CD8-positive, alpha-beta T cell (primary cell): ENCODE measurements at places on chromosomes 3 and 15.

DNA sequence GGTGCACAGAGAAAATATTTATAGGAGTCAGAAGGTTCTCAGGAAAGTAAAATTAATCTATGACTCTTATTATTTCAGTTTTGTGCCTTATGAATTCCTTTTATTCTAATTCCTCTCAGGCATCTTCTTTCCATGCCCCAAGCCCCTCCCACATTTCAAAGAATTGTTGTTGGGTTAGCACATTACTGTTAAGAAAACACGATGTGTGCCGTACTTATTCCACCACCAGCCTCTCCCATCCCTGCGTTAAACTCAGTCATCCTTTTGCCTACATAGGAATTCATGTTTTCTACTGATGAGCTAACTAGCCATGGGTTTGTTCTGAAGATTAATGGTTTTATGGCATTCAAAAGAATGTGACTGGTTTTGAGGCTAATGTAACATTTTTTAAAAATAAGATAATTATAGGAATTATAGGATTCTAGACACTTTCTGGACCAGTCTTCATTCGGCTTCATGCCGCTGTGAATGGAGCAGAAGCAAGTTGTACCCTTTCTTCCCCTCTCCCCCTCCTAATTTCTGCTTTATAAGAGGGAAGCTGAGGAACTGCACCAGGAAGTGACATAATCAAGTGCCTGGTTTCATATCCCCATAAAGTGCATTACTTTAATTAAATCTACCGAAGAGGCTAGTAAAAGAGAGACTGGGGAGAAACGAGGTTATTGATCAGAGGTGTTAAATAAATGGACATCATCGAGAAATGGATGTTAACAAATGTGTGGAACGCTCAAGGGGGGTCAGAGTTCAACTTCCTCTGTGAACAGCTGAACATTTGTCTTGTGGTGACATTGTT is 12.3 kb upstream of the MB21D2 start:
- DNase-seq, result no peak

- no peak for DNase-seq
Measured at GRCh38 chr15:67878712-67879206, 38.9 kb upstream of the RNU6-1 start.

- no peak for DNase-seq
Measured at GRCh38 chr15:73318463-73319351, 50.1 kb downstream of the HCN4 start.

DNA sequence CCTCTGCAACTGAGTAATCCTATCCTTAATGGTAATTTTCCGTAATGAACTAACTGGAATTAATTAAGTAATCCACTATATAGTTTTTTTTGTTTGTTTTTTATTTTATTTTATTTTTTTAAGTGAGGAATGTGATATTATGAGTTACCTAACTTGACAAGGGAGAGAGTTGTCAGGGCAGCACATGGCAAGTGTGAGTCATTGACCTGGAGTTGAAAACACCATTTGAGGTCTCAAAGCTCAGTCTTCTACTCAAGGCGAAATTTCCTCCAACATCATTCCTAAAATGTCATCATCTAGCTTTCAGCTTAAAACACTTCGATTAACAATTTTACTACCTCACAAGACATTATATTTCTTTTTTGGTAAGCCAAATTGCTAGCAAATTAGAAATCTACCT is 87.8 kb downstream of the NECTIN3 start:
- no peak for DNase-seq

GRCh38 chr3:159252772-159253384 is 451.0 kb downstream of the MFSD1 start:
- DNase-seq, result peak; percentile 1

GRCh38 chr3:25604107-25604805 is 60.5 kb downstream of the TOP2B start:
- DNase-seq, result no peak

GRCh38 chr15:62066663-62067447 is at the start of gene C2CD4A:
C2CD4A (plus strand) TSS chr15:62066977; CDS start chr15:62067614, 637 bp downstream.
- DNase-seq, result peak; percentile 57

GRCh38 chr15:60496853-60497252 is 17.9 kb upstream of the ICE2 start:
- no peak for DNase-seq

DNA sequence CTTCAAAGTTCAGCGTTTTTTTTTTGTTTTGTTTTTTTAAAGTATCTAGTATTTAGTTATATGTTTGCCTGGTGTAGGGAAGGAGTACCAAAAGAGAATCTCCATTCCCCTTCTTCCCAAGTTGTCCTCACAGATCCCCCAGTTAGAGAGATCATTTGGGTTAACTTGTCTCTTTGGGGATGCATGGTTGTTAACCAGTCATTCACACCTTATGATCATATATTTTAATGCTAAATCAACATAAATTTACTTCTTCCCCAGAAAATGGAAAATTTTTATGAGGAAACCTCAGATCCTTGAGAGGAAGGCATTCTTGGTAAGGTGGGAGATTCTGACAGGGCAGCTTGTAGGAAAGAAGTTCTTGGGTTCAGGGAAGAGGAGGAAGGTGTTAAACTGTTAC is 1.5 kb upstream of the MGA start:
- no peak for DNase-seq

GRCh38 chr3:126987596-126987995 is 4.7 kb downstream of the PLXNA1 start:
- DNase-seq, result no peak

- no peak for DNase-seq
Measured at GRCh38 chr3:143619231-143619630, 229.0 kb downstream of the SLC9A9 start.

- DNase-seq, result no peak
Measured at GRCh38 chr3:157444797-157445184, 8.1 kb downstream of the PTX3 start.

DNA sequence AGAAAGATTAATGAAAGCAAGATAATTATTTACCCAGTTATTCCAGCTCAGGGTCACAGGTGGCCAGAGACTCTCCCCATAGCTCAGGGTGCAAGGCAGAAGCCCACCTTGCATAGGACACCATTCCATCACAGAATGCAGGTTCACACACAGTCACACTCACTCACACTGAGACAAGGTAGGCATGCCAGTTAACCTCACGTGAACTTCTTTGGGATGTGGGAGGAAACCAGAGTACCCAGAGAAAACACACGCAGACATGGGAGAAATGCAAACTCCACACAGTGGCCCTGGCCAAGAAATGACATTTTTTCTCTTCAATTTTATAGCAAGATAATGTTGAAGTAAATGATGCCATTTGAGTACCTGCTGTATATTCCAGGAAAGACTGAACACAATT is 106.7 kb downstream of the ZNF385D start:
- DNase-seq, result no peak

DNA sequence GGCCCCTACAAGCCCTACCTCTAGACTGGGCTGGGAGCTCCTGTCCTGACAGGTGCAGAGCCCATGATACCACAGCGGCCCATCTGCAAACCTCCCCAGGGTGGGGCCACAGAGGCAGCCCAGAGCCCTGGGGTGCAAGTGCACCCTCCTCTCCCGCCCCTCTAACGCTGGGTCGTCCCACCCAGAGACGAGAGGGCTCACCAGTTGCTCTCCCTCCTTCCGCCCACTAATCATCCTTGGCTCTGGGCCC is 742 bp downstream of the TNK2 start:
- DNase-seq, result no peak

- DNase-seq, result no peak
Measured at GRCh38 chr3:17260257-17260656, 375.5 kb downstream of the PLCL2 start.

- peak; percentile 71 for DNase-seq
Measured at GRCh38 chr3:71728632-71729342, 3.6 kb upstream of the EIF4E3 start.

DNA sequence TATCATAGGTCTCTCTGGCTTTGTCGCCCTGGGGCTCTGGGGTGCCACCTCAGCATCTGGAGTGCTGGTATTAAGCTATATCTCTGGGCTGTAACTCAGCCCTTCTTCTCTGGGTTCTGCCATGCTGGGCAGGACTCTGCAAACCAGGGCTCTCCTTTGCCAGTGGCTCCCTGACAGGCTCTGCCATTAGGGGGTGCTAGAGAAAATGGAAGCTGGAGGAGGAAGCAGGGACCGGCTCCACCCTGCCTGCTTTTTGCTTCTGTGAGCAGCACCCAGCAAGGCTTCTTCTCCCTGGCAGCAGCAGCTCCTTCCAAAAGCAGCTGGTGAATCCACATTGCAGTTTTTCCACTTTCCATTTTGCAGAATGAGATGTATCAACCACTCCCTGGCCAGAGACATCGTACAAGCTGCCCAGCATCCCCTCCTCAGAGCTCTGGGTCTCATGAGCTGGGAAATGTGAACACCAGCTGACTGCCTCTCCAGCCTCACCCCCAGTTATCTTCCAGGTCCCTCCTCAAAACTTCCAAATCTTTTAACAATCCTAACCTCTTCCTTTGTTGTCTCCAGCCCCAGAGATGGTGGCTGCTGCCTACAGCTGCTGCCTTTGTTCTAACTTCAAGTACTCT is 165.0 kb downstream of the ABHD5 start:
- peak; percentile 32 for DNase-seq

DNA sequence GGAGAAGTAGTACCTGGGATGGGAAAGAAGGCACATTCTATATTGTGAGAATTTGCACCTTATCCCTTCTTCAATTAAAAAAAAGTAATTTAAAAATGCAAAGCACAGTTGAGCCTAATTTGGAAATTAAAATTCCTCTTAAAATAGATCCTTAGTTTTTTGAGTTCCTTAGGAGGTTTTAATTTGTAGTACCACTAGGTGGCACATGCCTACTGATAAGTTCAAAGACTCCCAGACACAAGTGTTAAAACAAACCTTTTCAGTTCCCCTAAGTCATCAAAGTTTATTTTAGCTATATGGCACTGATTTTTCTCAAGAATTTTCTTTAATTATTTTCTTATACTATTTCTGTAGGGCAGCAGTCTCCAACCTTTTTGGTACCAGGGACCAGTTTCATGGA is 127.6 kb upstream of the AZI2 start:
- no peak for DNase-seq

GRCh38 chr15:65610871-65611718 is at the start of gene INTS14:
INTS14 (minus strand) TSS chr15:65611131; CDS start chr15:65607380, 3,751 bp downstream.
- DNase-seq, result peak; percentile 94
